ENCODE measurements at places on chromosomes 6 and 20. TPM values are rescaled to one million over a fixed set of nuclear protein-coding genes. Genes with fewer than 3 reads are reported as not detected.

Gene MACROD2
- 1.8 TPM for total RNA-seq

Gene PRDM1
- total RNA-seq: 18.3 TPM

Gene MTG2
- 18.4 TPM for total RNA-seq

Gene DEF6
- 24.4 TPM for total RNA-seq

Gene ADA
- 31.7 TPM for total RNA-seq

Gene UBD
- total RNA-seq: 11.1 TPM

Gene RAET1E
- total RNA-seq: 63.7 TPM

Gene RIPOR2
- 4.4 TPM for total RNA-seq
